CD14-positive monocyte (primary cell): ENCODE measurements at places on chromosomes 5 and 9.

GRCh38 chr5:68392617-68393016 lies 177.1 kb downstream of the PIK3R1 start:
- no peak for DNase-seq

GRCh38 chr5:127838661-127839060 lies 135.5 kb downstream of the CCDC192 start:
- DNase-seq, result peak; percentile 62

DNA sequence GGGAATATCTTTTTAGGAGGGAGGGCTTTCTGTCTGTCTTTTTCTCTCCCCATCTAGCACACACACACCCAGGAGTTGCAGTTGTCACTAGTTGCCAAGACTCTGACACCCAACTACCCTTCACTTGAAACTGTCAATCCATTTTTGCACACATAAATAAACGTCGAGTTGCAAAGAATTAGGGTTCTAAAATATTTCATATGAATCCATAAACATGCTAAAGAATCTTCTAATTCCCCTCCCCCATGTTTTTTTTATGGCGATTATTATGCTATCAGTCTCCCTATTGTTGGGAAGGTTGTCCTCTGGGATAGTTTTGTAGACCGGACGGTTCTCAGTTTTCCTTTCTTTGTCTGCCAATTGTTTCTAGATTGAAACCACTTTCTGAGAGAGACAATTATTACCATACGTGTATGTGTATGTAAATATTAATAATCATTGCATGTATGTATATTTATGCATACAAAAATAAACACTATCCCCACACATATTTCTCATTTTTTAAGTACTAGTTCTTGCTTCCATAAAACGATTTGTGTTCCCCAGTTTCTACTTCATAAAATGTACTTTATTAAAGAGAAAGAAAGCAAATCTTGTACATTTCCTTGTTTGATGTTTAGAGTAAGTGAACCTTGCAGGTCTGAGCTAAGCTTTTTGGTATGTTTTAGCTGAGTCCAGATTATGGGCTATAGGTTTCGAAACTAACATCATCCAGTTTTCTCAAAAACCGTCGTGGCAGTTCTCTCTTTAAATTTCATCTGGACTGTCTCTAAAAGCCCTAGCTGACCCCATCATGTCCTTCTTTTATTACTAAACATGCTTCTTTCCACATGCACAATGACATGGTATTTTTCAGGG lies 165.0 kb upstream of the MPDZ start:
- no peak for DNase-seq

GRCh38 chr5:133753856-133754255 lies 141.5 kb upstream of the FSTL4 start:
- no peak for DNase-seq

- no peak for DNase-seq
Measured at GRCh38 chr9:27671636-27672035, 98.4 kb upstream of the C9orf72 start.

- no peak for DNase-seq
Measured at GRCh38 chr9:93678199-93679019, 102.0 kb downstream of the PHF2 start.

DNA sequence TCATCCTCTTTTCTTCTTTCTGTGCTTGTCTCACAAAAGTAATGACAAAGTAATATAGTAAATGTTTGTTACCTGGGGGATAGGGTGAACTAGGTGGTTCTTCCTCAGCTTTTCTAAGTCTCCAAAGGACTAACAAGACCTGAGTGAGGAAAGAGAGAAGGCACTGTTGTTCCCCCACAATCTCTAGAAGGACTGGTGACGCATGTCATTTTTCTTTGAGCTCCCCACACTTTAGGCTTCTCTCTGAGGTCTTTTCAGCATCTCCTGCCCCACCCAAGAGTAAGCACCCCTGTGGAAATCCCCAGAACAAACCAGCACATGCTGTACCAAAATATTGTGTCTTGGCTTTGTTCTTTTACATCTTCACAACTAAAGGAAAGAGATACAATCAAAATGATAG lies 2.4 kb upstream of the IL7R start:
- DNase-seq, result no peak

GRCh38 chr9:132090771-132091170 lies 11.1 kb upstream of the MED27 start:
- no peak for DNase-seq

- no peak for DNase-seq
Measured at GRCh38 chr5:101009758-101010519, 106.9 kb upstream of the ST8SIA4 start.

DNA sequence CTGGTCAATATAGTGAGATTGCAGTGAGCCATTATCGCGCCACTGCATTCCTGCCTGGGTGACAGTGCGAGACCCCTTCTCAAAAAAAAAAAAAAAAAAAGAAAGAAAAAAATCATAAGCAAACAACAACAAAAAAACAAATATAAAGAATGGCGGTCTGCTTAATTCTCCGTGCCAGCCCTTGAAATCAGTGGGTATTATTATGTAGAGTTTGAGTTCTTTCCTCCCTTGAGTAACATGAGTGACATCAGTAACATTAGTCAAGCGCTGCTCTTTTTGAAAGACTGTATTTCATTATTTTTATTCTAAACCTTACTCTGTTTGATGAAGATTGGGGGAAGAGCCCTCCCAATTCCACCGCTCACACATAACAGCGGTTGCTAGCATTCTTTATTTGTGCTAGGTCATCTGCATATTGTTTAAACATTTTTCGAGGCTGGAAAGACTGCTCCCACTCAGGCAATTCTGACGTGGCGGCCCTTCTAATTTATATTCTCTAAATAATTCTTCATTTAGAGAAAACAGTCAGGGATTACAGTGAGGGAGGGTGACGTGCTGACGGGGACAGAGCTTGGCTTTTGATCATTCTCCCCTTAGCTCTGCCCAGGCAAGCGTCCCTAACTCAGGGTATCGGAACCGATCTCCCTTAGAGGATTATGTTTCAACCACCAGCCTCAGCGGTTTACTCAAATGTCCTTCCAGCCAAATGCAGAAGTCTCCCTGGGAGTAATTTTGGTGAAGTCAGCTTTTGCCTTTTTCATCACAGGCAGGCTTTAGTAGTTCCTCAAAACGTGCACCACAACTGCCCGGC lies 860 bp upstream of the MARCHF6 start:
- DNase-seq, result peak; percentile 89

- peak; percentile 35 for DNase-seq
Measured at GRCh38 chr9:76560481-76560922, 101.5 kb downstream of the GCNT1 start.

DNA sequence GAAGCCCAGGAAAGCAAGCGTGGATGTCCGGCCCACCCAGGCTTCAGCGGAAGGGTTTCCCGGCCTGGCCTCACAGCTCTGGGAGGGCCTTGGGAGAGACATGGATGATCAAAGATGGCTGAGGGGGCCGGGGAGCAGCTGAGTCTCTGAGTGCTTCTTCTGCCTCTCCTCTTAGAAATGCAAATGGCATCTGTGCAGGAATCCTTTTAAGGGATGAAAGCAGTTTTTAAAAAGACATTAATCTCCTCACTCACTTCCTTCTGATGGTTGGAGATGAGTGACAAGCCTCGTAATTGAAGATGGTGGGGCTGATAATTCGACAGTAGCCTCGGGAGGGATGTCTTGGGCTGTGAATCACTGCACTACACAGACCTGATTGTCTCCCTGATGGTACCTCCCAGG lies 24.3 kb upstream of the PITX1 start:
- no peak for DNase-seq

DNA sequence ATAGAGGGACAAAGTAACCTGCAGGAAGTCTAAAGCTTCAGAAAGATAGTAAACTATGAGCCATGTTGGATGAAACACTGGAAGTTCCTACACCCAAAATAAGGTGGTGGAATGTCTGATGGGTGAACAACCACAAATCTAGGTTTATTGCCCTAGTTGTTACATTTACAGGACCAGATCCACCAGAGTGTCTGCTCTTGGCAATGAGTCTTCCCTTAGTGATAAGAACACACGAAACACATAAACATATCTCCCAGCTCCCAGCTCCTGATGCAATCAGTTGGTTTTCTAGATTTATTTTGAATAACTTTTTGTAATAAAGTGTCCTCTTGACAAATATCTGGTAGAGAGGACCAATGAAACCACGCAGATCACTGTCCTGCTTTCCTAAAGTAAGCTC lies 329.7 kb upstream of the WWC1 start:
- no peak for DNase-seq

GRCh38 chr5:136034984-136035383 lies 6.2 kb downstream of the TGFBI start:
- DNase-seq, result no peak

DNA sequence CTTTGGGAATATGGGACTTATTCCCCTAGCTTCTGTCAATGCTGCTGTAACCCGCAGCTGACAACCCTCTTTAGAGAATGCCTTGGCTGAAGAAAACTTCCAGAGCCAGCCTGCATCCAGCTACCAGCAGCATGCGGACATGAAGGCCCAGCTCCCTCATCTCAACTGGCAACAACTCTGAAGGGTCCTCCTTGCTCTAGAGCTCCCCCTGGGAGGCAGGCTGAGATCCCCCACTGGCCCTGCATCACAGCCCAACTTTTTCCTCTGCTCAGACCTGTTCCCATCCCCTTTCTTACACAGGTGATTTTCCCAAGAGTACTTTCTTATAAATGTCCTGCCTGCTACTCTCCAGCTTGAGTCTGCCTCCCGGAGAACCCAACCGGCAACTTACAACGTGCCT lies 18.7 kb upstream of the WNT8A start:
- DNase-seq, result no peak
